ENCODE measurements at places on chromosomes 7 and 10.

DNA sequence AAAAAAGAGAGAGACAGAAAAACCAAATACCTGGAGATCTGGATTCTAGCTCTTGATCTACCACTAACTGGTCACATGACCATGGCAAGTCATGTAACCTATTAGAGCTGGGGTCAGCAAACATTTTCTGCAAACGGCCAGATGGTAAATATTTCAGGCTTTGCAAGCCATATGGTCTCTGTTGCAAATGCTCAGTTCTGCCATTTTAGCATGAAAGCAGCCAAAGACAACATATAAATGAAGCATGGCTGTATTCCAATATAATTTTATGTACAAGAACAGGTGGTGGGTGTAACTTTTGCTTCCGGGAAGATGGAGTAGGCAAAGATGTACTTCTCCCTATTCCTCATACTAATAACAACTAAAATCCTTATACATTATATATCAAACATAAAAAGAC lies 6.7 kb downstream of the FRA10AC1 start:
- DNase-seq, result no peak

GRCh38 chr10:86876748-86877147 lies 80.7 kb downstream of the MMRN2 start:
- DNase-seq, result no peak

GRCh38 chr7:157830331-157830730 lies 493.5 kb downstream of the DNAJB6 start:
- DNase-seq, result no peak

DNA sequence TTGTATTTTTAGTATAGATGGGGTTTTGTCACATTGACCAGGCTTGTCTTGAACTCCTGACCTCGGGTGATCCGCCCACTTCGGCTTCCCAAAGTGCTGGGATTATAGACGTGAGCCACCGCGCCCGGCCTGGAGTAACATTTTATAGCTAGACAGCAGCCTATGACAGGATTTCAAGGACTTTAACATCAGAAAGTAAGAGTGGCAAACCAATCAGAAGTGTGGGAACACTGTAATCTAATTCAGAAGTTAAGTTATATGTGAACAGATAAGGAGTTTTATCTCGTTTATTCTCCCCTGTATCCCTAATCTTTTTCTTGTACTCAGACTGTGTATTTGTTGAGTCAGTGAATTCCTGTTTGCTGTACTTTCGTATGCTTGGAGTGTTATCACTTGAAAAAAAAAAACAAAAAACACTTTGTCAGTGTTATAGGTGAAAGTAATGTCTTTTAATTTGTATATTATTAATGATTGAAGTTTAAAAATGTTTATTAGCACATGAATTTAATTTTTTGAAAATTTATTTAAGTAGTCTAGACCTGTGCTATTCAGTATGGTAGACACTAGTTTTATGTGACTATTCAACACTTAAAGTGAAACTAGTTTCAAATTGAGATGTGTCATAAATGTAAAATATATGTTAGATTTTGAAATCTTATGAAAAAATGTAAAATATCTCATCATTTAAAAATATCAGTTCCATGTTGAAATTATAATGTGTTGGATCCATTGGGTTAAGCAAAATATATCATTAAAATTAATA lies 38.6 kb downstream of the RSBN1L start:
- DNase-seq, result no peak

- no peak for DNase-seq
These were observed 253.0 kb upstream of the PPP2R2D start for GRCh38 chr10:131647789-131648188.

DNA sequence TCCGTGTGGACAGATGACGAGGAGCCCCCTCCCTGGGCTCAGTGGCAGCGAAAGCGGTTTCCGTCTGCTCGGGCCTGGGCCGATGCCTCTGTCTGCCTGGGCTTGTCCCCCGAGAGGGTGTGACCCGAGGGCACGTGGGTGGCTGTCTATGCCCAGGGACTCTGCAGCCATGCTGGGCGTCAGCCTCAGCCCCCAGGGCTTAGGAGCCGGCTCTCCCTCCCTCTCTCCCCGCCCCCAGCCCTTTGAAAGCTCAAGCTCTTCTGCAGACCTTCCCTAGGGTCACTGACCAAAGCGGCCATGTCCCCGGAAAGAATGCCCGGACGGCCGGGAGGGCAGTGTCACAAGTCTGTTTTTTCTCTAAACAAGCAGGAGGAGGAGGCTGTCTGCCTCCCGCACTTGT lies 7.1 kb downstream of the MICALL2 start:
- no peak for DNase-seq

GRCh38 chr10:18159557-18159956 lies 19.3 kb downstream of the CACNB2 start:
- DNase-seq, result no peak

DNA sequence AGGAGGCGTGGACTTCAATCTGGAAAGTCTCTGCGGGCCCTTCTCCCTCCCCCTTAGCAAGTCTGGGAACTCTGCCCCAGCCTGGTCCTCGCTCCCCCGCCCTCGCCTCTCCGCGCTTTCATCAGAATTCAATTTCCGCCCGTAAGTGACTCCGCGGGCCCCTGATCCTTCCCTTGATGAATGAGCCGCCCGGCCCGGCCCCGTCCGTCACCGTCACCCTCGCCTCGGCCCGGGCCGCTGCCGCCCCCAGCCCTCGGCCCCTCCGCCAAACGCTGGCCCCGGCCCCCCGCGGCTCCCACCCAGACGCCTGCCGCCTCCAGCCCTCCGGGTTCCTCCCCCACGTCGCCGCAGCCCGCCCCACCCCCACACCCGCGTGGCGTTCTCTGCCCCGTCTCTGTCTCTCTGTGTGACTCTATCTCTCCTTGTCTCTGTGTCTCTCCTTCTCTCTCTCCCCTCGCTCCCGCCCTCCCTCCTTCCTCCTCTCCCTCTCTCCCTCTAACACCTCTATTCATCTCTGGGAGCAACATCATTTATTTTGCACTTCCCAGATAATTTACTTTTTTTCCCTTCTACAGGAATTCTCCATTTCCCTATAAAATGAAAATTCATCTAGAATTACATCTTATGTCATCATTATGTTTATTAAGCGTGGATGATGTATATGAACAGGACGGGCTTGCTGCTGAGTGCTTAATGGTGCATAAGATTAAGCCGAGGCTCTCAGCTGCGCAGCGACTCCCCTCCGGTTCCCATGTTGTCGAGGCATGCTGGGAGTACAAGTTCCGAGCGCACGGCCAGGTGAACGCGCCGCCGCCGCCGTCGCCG lies 91.2 kb upstream of the PAX2 start:
- DNase-seq, result no peak

DNA sequence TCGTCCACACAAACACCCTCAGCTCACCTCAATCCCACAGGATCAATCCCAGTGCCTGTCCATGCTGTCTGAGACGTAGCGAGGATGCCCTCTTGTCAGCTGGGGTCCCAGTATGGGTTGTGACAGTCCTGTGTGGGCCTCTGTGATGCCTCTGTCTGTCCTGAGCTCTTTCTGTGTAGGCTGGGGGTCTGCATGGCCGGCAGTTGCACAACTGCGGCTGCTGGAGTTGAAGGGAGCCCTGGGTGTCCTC lies 12.4 kb downstream of the ANTXRL start:
- DNase-seq, result no peak

- DNase-seq, result peak; percentile 33
These were observed 23.3 kb upstream of the PDGFA start for GRCh38 chr7:542713-543500.

GRCh38 chr7:134561-135256 lies 57.7 kb upstream of the FAM20C start:
- DNase-seq, result no peak

DNA sequence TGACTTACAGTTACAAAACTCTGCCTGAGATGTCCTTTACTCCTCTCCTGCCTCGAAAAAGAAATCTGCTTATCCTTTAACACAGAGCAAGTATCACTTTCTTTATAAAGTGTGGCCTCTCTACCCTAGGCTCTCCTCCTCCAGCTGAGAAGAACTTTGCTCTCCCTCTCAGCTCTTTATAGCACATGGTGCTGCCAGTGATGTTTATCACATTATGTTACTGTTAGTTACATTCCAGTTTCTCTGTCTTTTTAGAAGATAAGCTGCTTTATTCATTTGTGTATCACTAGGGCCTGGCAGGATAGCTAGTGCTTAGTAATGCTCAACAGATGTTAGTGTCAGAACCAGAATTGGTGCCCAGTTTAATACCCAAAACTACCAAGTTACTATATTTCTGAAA lies 41.1 kb upstream of the TMEM229A start:
- DNase-seq, result no peak

DNA sequence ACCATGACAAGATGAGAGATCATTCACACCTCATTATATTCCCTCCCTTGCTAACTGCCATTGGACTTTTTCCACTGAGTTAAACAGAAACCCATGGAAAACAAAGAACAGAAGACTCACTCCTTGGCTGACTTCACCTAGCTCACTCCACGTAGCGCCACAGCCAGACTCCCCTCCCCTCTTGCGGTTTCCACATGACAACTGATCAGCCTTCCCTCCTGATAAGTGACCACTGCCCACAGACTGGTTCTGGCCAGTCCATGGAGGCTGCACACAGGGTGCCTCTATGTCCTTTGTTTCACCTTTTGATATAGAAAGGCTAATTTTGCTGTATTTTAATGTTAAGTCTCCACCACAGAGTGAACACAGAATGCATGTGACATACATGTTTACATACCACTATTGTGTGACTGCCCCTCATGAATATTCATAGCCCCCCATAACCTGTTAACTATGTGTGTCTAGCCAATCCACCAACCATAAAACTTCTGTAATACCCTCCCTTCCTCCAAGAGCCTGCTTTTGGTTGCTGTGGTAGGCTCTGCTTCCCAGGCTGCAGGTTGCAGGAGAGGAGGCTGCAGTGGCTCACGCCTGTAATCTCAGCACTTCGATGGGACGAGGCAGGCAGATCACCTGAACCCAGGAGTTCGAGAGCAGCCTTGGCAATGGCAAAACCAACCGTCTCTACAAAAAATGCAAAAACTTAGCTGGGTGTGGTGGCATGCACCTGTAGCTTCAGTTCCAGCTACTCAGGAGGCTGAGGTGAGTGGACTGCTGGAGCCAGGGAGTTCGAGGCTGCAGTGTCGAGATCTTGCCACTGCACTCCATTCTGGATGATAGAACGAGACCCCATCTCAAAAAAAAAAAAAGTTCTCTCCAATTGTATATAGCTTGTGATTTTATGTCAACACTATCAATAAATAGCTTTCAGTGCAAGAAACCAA lies 10.0 kb upstream of the IFIT5 start:
- DNase-seq, result no peak

DNA sequence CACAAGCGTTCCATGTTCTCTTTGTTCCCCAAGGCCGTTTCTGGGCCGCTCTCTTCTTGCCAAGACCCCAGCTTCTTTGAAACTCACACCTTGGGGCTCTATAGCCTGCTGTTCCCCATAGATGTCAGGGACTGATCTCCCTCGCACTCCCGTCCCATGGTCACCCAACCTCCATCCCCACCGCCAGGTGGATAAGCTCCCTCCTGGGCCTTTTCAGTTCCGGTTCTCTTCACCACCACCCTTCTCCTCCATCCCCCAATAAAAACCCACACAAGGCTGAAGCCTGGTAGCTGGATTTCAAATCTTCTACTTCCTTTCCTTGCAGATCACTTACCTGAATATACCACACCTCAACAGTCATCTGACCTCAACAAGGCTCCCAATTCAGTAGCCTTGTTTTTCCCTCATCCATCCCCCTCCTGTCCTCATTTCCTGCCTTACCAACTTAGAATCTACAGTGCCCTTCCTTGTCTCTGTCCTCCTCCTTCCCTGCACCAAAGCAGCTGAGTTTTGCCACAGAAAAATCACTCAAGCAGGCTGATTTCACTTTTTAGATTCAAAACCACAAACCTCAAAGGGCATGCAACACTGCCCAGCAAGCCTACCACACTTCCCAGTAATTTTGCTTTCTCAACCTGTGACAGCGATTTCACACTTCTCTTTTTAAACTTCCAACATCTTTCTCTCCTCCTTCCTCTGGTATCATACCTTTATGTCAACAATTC lies 7.7 kb downstream of the SLC37A3 start:
- no peak for DNase-seq

GRCh38 chr7:118945911-118946682 lies 721.6 kb downstream of the ANKRD7 start:
- no peak for DNase-seq

- peak; percentile 51 for DNase-seq
These were observed 648.5 kb upstream of the NRP1 start for GRCh38 chr10:33982995-33983394.

DNA sequence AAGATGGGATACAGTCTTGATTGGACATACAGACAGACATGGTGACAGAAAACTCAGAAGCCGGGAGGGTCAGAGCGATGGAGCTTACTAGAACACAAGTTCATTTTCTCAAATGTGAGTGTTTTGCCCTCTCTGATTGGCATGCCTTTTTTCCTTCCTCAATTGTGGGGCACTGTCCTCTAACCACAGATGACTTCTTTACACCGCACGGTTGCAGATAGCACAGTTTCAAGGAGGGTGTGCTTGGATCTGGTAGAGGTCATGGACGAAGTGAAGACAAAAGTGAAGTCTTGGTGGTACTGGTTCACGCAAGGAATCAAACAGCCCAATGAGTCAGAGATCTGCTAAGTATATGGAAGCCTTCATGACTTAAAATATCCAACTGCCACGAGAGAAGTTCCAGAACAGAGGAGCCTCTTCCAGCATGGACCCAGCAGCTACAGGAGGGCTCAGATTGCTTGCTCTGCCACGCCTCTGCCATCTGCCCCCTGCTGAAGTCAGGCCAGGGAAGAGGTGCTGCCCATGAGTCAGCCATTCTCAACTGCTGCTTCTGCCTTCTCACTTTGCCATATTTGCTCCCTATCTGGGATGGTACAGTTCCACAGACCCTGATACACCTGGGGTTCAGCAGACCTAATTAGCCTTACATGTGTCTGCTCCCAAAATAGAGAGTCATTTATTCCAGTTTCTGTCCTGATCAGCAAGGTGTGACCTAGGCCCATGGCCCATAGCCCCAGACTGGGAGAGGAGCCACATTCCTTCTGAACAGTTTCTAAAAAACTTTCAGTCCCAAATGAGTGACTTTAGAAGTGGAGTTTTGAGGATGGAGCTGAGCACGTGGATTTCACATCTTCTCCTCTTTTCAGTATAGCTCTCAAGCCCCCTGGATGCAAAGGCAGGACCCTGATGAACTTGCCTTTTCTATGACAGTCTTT lies 413.8 kb downstream of the KCNMA1 start:
- no peak for DNase-seq

GRCh38 chr7:137847568-137848050 lies 835 bp upstream of the DGKI start:
- DNase-seq, result no peak

DNA sequence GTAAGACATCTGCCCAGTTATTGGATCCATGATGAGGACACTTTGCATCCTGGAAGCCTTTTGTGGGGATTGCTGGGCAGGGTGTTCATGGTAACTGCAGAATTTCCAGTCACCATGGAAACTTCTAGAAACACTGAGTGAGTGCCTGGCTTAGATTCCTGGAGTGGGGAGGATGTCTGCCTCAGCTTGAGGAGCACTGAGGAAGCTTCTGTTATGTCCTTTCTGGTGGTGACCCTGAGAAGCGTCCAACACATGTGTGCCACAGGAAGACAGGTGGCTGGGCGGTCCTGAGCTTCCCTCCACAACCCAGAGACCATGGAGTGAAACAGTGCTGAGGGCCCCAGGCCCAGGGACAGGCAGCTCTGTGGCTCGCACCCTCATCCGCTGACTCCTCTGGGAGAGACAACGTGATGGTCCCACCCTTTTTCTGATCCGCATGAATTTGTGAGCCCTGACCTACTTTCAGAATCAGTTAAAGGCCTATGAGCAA lies 191.8 kb upstream of the CXCL12 start:
- no peak for DNase-seq

GRCh38 chr7:86972072-86972471 lies 87.4 kb downstream of the ELAPOR2 start:
- no peak for DNase-seq

All from foreskin keratinocyte (primary cell).